ENCODE measurements at places on chromosomes 6 and 20. TPM values are rescaled to one million over a fixed set of nuclear protein-coding genes. Genes with fewer than 3 reads are reported as not detected.

GRCh38 chr20:2162125-2162822 lies 60.6 kb downstream of the STK35 start:
- H3K4me1 ChIP-seq: no peaks in the 10 kb centered on the region
- no peak for DNase-seq
- H3K27ac ChIP-seq: no peak overlapping the region
- H3K27me3 ChIP-seq: peaks cover 4% of the 10 kb centered on the region
- no peak overlapping the region for H3K4me3 ChIP-seq
- H3K36me3 ChIP-seq: no peaks in the 10 kb centered on the region

DNA sequence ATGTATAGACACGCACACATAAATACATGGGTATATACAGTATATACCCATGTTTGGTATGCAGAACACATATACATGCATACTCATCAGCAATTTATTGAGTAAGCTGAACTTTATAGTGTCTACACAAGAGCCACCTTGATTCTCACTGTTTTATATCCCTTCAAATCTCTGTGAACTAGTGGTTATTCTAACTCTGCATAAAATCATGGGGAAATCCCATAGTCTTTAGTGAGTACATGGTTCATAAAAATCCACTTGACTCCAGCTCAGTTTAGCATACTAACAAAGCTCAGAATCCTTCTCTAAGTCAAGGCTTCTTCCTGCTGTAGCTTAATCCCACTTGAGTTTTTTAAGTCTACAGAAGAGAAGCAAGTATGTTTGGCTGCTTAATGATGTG lies 104.1 kb downstream of the THEMIS start:
- peaks cover 78% of the 10 kb centered on the region for H3K36me3 ChIP-seq
- DNase-seq: no peak
- H3K4me1 ChIP-seq: peaks cover 50% of the 10 kb centered on the region
- H3K27ac ChIP-seq: no peak overlapping the region

DNA sequence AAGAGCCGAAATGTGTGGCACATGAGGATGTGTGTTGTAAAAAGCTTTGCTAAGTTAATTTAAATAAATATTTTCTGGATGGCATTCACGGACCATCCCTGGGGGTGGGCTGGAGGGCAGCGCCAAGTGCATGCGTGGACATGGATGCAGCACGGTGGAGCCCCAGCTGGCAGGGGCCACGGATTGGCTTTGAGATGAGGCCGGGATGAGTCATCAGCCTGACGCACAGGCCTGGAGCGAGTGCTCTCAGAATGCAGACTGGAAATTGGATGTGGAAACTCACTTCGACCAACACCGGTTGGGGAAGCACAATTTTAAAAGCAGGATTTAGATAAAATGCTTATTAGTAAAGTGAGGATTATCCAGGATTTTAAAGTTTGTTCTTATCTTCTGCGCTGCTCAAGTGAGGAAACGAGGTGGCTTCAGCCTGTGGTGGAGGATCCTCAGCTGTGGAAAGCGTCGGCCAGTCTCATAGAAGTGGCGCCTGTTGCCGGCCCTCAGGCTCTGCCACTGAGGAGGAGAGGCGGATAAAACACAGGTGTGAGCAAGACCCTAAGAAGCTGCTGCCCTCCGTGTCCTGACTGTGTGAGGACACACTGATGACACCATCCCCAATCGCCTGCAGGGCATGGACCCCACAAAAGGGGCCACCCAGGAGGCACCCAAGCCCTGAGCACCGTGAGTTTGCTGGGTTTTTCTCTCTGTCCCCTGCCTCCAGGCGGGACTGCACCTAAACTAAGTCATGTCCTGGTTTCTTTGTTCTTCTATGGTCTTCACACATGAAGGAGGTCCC lies 279.7 kb downstream of the CDH4 start:
- no peak for DNase-seq
- no peak overlapping the region for H3K27ac ChIP-seq
- H3K27me3 ChIP-seq: no peaks in the 10 kb centered on the region
- H3K4me1 ChIP-seq: no peaks in the 10 kb centered on the region
- H3K36me3 ChIP-seq: no peaks in the 10 kb centered on the region
- H3K4me3 ChIP-seq: no peak overlapping the region

CALHM5 gene
- total RNA-seq: not detected

DNA sequence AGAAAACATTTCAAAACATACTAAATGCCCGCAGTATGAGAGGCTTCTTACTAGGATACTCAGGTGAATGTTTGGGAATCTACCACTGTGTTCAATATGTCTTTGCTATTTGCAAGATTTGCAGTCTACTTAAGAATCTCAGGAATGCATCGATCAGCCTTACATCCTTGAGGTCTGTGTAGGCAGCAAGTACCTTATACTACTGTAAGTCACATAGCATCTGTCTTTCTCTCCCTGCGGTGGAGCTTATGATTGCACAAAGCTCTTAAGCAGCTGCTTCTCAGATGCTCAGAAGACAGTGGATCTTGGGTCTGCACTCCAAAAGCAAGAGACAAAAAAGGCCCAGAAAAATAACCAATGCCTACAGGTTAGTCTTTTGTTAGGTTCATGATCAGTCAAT lies 21.4 kb downstream of the PCSK2 start:
- no peak overlapping the region for H3K4me3 ChIP-seq
- no peaks in the 10 kb centered on the region for H3K27me3 ChIP-seq
- no peaks in the 10 kb centered on the region for H3K36me3 ChIP-seq

DNA sequence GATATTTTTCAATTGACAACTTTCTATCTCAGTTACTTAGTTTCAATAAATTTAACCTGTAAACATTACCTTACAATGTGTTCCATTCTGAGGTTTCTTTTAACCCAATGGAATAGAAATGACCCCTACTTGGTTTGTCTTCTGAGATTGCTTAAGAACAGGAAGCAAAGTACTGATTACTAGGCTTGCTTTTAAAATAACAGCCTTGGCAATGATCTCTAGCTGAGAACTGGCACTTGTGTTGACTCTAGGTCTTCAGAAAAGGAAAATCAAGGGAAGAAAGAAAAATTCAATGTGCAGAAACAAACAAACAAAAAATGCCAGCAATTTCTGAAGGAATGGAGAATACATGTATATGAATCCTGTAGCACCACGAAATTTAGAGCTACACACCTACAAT lies 66.1 kb downstream of the SYNE1 start:
- H3K36me3 ChIP-seq: no peaks in the 10 kb centered on the region
- no peaks in the 10 kb centered on the region for H3K4me1 ChIP-seq
- no peak overlapping the region for H3K27ac ChIP-seq
- DNase-seq: no peak

DNA sequence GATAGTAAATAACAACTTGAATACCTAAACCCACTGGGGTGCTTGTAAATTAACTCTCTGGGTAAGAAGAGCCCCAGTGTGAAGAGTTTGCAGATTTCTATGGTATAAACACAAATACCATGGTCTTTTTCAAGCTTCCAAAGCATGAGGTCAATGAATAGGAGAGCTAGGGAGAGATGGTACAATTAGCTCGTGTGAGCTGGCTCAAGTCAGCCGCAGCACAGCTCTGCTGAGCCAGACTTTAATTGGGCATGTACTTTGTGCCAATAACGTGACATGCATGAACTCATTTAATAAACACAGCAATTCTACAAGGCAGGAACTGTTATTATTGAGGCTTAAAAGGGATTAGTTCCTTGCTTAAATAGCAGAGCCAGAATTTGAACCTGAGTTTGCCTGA lies 684.2 kb downstream of the KIF16B start:
- H3K4me1 ChIP-seq: no peaks in the 10 kb centered on the region
- no peaks in the 10 kb centered on the region for H3K36me3 ChIP-seq
- DNase-seq: no peak
- no peak overlapping the region for H3K27ac ChIP-seq
- no peak overlapping the region for H3K4me3 ChIP-seq

DNA sequence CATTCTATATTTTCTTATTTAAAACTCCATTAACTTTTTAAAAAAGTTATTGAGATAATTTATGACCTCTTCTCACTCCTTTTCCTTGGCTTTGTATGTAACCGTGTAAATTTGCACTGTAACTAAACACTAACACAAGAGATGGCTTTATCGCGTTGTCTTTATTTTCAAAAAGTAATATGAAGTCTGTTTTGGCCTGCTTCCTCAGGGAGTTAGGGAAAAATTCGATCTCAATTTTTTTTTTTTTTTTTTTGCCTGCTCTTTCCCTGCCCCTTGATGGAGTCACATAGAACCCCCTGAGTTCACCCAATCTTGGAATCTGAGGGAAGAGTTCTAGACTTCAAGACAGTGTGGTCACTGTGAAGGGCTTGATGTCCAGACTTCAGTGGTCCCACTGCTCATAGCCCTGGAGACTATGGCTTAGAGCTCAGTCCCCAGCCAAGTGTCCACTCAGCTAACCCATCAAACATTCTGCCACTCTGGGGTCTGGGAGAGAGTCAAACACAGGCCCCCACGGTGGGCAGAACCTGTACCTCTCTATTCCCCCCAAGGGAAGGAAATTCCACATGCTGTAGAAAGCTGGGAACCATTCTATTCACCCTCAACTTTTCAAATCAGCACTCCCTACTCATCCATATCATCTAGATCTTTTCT lies 15.7 kb upstream of the TBC1D22B start:
- peaks cover 29% of the 10 kb centered on the region for H3K4me1 ChIP-seq
- DNase-seq: no peak
- no peaks in the 10 kb centered on the region for H3K27me3 ChIP-seq

DNA sequence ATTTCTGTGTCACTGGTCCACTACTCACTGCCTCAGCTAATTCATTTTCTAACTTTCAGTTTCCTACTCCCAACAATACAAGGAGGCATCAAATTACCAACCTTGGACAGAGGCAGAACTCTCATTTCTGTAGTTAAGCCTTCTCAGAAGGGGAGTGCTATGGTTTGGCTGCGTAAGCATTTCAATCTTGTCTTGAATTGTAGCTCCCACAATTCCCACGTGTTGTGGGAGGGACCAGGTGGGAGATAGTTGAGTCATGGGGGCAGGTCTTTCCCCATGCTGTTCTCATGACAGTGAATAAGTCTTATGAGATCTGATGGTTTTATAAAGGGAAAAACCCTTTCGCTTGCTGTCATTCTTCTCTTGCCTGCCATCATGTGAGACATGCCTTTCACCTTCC lies 22.9 kb downstream of the HLA-DRA start:
- peak; percentile 78 for DNase-seq
- no peak overlapping the region for H3K4me3 ChIP-seq
- H3K27ac ChIP-seq: no peak overlapping the region
- H3K36me3 ChIP-seq: peaks cover 2% of the 10 kb centered on the region
- H3K4me1 ChIP-seq: peaks cover 24% of the 10 kb centered on the region

C20orf204 gene
- 17.5 TPM for total RNA-seq

AHI1 gene
- total RNA-seq: 88.0 TPM

DNA sequence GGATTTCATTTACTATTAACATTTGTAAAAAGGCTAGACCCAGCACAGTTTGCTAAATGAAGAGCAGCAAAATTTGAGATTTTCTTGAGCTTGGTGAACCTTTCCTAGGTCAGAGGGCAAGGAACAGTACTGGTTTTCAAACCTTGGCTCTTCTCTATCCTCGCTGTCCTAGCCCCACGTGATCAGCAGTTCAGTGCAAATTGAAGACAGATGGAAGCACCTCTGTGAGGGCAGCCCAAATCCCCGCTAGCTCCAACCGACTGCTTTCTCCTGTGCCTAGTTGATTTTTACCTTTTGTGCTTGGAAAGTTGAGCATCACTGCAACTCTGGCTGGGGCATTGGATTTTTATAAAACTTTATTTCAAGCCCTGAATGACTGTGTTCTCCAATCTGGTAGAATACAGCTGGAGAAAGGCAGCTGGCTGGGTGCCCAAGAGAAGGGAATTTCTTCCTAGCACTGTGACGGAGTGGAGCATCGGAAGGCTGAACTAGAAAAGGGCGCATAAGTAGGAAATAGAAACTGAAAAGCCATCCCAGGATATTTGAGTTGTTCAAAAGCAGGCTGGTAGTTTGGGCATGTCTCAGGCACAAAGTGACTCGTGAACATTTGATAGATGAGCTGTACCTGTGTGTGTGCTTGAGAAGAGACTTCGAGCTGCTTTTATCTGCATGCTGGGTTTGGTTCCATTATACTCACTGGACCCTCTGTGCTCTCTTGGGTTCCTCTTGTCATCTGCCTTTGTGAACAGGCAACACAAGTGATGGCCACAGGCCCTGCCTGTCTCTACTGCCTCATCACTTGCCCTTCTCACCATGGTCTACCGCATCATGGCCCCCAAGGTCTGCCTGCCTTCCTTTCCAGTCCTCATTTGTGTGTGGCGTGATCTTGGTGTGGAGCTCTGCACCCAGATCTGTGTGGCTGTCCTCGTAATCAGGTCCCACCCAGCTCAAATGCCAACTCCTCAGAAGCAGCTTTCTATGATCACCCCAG lies 2.3 kb downstream of the RNF114 start:
- no peak for DNase-seq
- H3K27me3 ChIP-seq: no peaks in the 10 kb centered on the region

DNA sequence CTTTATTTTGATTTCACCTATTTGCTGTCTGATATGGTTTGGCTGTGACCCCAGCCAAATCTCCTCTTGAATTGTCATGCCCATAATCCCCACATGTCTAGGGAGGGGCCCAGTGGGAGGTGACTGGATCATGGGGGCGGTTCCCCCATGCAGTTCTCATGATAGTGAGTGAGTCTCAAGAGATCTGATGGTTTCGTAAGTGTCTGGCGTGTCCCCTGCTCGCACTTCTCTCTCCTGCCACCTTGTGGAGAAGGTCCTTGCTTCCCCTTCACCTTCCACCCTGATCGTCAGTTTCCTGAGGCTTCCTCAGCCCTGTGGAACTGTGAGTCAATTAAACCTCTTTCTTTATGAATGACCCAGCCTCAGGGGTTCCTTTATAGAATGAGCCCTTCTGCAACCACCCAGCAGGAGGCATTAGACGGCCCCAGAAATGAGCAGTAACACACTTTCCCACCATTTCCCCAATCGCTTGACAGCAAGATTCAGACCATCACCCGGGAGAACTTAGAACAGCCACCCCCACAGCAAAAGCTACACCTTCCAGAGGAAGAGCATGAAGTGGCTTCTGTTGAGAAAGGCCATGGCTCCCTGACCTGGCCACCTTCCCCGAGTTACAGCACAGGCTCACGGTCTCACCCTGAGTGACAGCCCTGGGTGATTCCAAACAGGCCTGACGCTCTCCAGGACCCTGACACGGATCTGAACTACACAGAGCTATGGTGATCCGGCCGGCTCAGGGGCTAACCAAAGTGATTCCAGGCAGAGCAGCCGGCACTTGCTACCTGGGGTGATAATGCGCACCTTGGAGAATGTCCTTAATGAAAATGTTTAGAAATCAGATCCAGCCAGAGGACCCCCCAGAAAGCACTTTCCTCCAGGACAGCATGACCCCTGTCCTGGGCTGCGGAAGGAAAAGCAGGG lies 131.2 kb upstream of the CDH4 start:
- no peaks in the 10 kb centered on the region for H3K4me1 ChIP-seq
- no peaks in the 10 kb centered on the region for H3K36me3 ChIP-seq
- no peaks in the 10 kb centered on the region for H3K27me3 ChIP-seq
- no peak overlapping the region for H3K4me3 ChIP-seq
- DNase-seq: peak; percentile 42

MAS1 gene
- total RNA-seq: not detected

MLN gene
- not detected for total RNA-seq

GRCh38 chr6:31357886-31358285 lies 907 bp upstream of the HLA-B start:
- H3K27ac ChIP-seq: peak overlapping the region; percentile 100
- DNase-seq: no peak
- peak overlapping the region; percentile 99 for H3K4me3 ChIP-seq
- peaks cover 57% of the 10 kb centered on the region for H3K36me3 ChIP-seq
